Iris pigment epithelial cell (primary cell): ENCODE measurements at places on chromosomes 11 and 22.

- DNase-seq, result no peak
Observed at GRCh38 chr11:118212781-118213191, 12.0 kb downstream of the JAML start.

- DNase-seq, result no peak
Observed at GRCh38 chr11:79150320-79150719, 290.5 kb downstream of the TENM4 start.

- no peak for DNase-seq
Observed at GRCh38 chr11:39011797-39012196, 2413.8 kb upstream of the RAG2 start.

DNA sequence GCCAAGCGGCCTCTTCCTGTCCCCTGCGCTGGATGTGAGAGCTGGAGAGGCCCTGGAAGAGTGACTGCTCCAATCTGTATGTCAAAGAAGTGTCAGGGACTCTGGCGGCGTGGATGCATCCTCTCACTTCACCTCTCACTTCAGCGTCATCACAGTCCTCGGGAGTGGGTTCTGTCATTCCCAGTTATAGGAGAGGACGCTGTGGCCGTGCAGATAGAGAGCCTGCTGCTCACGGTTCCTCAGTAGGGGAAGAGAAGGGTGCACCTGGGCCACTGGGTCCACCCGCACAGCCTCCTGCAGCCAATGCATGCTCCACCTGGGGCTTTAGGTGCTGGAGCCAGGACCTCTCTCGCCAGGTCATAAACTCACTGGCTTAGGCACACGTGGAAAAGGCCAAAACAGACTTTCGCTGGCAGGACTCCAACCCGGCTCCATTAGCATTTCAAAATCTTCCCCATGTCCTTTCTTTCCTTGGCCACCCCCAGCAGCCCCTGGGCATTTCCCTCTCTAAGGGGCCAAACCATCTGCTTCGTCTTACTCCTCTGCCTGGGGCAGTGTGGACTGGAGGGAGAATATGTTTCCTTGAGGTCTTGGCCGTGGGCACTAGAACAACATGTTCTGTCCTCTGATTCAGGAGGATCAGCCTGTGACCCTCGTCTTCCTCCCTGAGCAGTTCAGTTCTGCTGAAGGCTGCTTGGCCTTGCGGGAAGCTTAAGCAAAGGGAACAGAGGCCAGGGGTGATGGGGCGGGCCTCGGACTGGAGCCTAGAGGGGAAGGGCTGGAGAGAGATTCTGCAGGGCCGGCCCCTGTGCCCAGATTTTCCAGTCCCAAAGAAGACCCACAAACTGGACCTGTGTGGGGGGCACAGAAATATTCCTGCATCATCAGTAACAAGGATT lies 57.8 kb downstream of the ST14 start:
- DNase-seq, result no peak

DNA sequence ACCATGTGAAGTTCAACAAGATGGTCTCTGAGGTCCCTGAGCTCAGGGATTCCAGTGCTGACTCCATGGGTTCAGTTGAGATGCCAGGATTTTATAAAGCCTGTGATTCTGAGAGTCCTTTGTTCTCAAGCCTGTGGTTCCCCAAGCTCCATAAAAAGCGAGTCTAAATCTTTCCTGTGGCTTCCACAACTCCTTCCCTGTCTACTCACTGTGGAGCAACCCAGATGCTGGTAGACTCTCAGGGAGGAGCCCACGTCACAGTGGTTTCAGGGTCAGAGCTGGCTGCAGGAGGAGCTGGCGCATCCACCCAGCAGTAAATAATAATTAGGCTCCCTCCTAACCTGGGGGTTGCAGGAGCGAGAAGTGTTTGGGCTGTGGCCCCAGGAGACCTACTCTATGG lies 2.0 kb upstream of the RELT start:
- no peak for DNase-seq

GRCh38 chr11:106656646-106657045 lies 361.6 kb downstream of the GUCY1A2 start:
- no peak for DNase-seq

DNA sequence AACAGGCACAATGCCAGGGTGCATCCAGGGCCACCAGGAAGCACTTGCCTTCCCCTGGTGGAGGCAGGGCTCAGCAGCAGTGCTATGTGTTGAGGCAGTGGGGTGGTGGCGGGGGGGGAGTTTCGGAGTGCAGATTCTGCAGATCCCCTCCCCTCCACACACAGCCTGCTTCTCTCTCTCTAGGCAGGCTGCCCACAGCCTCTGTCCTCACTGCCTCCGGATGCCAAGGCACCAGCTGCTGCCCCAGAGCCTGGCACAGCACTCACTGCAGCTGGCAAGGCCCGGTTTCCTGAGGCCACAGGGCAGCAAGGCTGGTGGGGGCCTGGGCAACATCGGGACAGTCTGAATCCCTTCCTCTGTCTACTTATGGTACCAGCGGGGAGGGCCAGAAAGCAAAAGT lies 35.8 kb downstream of the NRXN2 start:
- no peak for DNase-seq

GRCh38 chr22:27269751-27270543 lies 531.6 kb downstream of the MN1 start:
- DNase-seq, result no peak

DNA sequence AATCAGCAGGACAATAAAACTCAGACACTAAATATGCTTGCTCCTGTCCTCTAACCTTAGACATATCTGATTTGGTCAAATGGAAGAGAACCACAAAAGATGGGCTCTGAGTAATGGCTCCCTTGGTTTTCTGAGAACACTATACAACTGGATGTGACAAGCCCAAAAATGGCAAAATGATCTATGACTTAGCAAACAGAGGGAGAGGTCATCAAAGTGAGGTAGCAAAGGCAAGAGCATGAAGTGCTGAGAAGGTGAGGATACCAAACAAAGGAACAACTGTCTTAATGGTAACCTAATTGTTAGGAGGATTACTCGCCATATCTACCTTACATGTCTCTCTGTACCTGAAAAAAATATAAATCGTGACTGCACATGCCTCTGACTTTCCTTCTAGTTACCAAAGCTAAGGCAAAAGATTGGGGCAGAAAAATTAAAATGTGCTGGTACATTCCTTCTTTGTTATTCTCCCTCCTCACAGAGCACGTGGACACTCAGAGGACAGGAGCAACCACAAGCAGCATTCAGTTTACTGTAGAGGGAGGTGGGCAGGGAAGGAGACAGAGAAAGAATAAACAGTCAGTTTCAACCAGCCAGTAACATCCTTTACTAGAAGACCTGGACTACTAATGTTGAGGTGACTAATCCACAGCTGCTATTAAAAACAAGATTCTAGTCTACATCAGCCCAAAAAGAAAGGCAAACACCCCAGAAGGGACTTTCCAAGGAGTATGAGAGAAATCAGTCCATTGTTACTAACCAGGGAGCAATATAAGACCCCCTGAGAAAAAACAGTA lies 88.8 kb downstream of the AMBRA1 start:
- peak; percentile 88 for DNase-seq

- no peak for DNase-seq
Observed at GRCh38 chr11:18011633-18012032, 1.2 kb downstream of the SERGEF start.

DNA sequence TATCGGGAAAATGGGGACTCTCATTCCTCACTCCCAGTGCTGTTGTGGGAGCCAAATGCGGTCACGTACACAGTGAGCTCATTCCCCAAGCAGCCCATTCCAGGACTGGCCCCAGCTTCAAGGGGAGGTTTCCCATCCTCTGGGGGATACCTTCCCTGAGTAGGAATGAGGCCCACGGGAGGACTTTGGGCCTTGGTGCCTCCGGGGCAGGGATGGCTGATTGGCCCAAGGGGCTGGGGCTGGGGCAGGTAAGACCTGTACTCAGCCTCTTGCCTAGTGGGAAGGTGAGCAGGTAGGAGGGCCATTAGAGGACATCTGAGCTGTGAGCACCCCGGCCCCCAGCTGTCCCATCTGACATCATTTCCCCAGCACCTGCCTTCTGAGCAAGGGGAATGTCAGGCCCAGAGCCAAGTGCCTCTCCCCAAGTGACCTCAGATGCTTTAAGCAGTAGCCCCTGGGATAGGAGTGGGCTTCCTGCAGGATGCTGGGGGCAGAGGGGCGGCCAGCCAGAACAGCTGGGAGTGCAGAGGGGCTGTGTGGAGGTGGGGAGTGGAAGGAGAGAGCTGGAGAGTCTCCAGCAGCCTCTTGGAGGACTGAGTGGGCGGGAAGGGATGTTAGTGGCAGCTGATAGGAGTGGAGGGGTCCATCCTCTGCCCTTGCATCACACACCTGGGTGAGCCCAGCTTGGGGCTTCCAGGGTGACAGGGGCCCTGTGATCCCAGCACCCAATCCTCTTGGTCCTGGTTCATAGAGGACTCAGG lies 58.4 kb downstream of the CD82 start:
- DNase-seq, result no peak

- DNase-seq, result no peak
Observed at GRCh38 chr11:14346303-14346955, 12.6 kb downstream of the RRAS2 start.

GRCh38 chr11:13101644-13102512 lies 92.8 kb downstream of the RASSF10 start:
- DNase-seq, result no peak

DNA sequence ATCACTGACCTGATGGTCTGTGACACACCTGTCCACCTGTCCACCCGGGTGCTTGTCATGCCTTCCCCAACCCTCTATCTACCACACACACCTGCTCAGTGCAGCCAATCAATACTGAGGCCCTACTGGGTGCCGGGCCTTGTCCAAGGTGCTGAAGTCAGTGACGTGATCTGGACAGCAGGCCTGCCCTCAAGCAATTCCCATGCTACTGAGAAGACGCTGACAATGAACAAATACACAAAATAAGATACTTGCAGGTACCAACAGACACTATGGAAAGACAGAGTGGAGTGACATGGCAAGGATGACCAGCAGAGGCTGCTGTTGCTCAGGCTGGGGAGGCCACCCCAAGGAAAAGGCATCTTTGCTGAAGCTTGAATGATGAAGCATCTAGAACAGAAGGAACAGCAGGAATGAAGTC lies 21.2 kb downstream of the PLAAT3 start:
- DNase-seq, result no peak

DNA sequence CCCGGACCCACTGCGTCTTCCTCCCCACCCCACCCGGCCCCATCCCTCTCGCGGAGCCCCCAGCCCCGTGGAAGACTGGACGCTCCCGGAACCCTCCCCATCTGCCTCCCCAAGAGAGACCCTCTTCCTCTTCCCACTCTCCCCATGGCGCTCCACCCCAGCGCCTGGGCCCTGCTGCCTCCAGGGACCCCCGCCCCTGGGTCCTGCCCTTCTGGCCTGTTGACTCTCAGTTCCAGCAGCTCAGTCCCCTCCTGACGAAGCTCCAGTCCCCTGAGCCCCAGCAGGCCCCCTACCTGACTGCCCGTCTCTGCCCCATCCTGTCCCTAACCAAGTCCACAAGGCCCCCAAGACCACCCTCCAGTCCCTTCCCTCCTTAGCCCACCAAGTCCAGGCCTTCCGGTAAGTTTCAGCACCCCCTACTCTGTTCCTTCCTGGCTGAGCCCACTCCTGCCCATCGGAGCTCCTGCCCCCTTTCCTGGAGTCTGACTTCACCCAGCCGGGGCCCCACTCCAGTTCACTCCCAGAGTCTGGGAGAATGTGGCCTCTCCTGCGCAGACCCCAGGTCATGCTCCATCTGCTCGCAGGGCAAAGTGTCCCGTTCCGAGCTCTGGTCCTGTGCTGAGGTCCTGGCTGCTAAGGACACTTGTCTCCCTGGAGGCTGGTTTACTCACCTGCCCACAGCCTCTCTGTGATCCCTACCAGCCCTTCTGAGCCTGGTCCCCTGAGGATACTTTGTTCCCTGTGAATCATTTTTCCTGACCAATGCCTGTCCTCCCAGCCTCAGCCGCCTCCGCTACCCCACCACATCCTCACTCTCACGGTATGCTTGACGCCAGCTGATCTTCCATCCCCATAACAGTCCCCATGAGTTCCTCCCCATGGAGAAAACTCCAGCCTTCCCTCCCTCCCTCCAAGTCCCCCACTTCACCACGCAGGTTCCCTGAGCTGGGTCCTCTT lies 722 bp downstream of the IFITM10 start:
- DNase-seq, result peak; percentile 45

GRCh38 chr22:39622881-39623367 lies 52.4 kb downstream of the CACNA1I start:
- DNase-seq, result peak; percentile 22

DNA sequence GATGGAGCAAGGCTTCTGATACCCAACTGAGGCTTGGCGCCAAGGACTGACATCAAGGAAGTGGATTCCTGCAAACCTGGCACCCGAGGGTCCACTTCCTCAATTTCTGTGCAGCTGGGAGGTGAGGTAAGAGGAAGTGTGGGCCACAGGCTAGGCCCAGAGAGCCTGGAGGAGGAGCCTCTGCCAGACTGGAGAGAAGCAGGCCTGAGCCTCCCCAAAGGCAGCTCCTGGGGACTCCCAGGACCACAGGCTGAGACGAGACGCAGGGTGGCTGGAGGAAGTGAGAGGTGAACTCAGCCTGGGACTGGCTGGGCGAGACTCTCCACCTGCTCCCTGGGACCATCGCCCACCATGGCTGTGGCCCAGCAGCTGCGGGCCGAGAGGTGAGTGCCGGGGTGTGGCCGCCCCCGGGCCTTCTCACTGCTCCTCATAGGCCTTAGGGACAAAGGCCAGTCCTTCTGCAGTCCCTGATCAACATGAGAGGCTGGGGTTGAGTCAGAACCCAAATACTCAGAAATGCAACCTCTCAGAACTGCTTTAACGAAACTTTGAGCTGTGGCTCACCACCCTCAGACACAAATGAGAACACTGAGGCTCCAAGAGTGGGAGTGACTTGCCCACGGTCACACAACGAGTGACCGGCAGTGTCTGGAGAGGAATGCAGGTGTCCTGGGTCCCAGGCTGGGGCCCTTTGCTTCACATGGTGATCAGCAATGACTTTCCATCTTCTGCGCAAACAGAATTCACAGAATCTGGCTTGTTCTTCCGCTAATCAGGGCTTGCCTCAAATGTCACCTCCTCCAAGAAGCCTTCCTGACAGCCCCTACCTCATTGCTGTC lies at the start of gene NCF4:
Gene NCF4, plus strand, starts transcription at position 186 of the 839 bp plus-strand sequence. Its CDS starts 166 bp downstream, at position 352.
- no peak for DNase-seq

GRCh38 chr11:118287006-118287405 lies 17.5 kb upstream of the CD3E start:
- peak; percentile 45 for DNase-seq

DNA sequence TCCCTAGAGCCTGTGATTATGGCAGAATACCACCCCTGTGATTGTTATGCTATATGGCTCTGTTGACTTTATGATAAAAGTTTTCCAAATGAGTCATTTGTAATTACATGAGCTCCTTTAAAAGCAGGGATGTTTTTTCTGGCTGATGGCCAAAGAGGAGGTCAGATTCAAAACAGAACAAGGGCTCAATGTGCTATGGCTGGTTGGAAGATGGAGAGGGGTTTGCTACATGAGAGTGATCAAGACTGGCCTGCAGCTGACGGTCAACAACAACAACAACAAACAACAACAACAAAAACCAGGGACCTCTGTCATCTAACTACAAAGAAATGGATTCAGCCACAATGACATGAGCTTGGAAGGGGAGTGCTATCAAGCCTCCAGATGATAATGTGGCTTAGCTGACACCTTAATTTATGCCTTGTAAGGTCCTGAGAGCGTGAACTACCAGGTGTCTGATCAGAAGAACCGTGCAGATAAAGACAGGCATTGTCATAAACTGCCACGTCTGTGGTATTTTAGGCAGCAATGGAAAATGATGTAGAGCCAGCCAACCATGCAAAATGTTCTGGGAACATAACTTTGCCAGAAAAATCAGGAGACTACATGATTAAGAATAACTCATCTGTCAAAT lies 47.2 kb downstream of the PIWIL3 start:
- DNase-seq, result peak; percentile 95

GRCh38 chr11:60241786-60242185 lies 1.2 kb downstream of the MS4A4E start:
- no peak for DNase-seq
